Activated B cell treated with CpG ODN at 0.5 μM for 24 hours (primary cell): ENCODE measurements at places on chromosomes 16 and 17. TPM values are rescaled to one million over a fixed set of nuclear protein-coding genes. Genes with fewer than 3 reads are reported as not detected.
A peak's percentile ranks its signal among the peaks of the same experiment; 100 is the strongest.

The SLFN14 gene
- not detected in 2 replicates for total RNA-seq

The LRRC37A gene
- 10.0 and 12.3 TPM in 2 replicates for total RNA-seq

GRCh38 chr17:42629411-42630009, 20.0 kb downstream of the TUBG1 start:
- no peaks in the 10 kb centered on the region for H3K4me1 ChIP-seq
- no peak for DNase-seq

The SLC6A2 gene
- not detected in 2 replicates for total RNA-seq

- H3K4me1 ChIP-seq, result peaks cover 1% of the 10 kb centered on the region
- no peak for DNase-seq
- no peaks in the 10 kb centered on the region for H3K36me3 ChIP-seq
- H3K27ac ChIP-seq, result no peak overlapping the region
- no peak overlapping the region for H3K4me3 ChIP-seq
- H3K27me3 ChIP-seq, result peaks cover 8% of the 10 kb centered on the region
Measured at GRCh38 chr17:77271411-77271810, 130.6 kb downstream of the SEC14L1 start.

GRCh38 chr17:73140566-73140965, 24.2 kb upstream of the SSTR2 start:
- H3K36me3 ChIP-seq, result no peaks in the 10 kb centered on the region
- no peak overlapping the region for H3K4me3 ChIP-seq
- peaks cover 5% of the 10 kb centered on the region for H3K4me1 ChIP-seq
- no peak overlapping the region for H3K27ac ChIP-seq
- no peak for DNase-seq

The IRX5 gene
- 0.07 TPM in 1 of 2 replicates, not detected in the other for total RNA-seq

DNA sequence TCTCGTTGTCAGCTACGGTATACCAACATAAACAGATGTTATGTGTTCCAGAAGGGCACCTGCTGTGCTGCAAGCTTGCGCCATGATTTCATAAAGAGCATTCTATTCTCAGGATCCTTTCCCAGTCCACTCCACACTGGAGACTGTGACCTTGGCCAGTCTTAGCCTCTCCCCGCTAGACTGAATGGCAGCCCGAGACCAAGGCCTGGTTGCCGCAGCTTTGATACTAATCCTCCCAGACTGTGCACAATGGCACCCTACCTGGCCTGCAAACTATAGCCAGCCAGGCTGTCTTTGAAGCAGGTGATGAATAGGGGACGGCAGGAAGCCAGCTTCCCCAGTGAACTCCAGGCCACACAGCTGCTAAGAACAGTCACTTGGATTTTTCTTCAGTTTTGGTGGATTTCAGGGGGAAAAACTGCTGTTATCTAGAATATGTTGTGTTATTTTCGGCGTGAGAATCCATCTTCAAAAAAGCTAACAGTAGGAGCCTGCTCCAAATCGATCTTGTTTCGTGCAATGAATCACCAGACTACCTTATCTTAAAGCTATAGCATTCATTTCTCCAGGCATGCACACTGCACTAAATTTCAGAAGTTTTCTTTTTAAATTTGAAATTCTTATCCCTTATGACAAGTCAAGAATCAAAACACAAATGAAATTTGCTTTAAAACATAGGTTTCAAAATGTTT, 289.0 kb downstream of the CEP112 start:
- DNase-seq, result no peak
- H3K27me3 ChIP-seq, result no peaks in the 10 kb centered on the region
- no peaks in the 10 kb centered on the region for H3K36me3 ChIP-seq

DNA sequence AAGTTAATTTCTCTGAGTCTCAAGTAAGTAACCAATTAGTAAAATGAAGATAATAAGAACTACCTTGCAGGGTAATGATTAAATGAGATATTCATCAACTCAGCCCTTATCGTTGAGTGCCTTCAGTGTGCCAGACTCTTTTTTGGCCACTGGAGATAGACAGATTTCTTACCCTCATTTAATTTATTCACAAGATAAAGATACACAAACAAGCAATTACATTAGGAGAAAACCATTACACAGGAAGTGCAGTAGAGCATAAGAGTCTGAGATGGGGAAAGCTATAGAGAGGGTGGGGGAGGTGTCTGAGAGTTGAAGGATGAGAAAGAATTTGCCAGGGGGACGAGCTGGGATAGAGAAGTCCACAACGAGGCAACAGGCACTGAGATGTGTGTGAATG, 72.5 kb upstream of the BCAR1 start:
- H3K4me3 ChIP-seq, result no peak overlapping the region
- H3K27me3 ChIP-seq, result peaks cover 41% of the 10 kb centered on the region

- H3K4me3 ChIP-seq, result no peak overlapping the region
- no peaks in the 10 kb centered on the region for H3K36me3 ChIP-seq
- H3K27ac ChIP-seq, result no peak overlapping the region
- no peaks in the 10 kb centered on the region for H3K4me1 ChIP-seq
- no peak for DNase-seq
Measured at GRCh38 chr16:49116873-49117272, 164.8 kb downstream of the CBLN1 start.

- peaks cover 91% of the 10 kb centered on the region for H3K4me1 ChIP-seq
- no peak for DNase-seq
- H3K27me3 ChIP-seq, result no peaks in the 10 kb centered on the region
- peaks cover 13% of the 10 kb centered on the region for H3K36me3 ChIP-seq
- H3K4me3 ChIP-seq, result peak overlapping the region; percentile 29
Measured at GRCh38 chr16:23901178-23902033, 65.6 kb downstream of the PRKCB start.

DNA sequence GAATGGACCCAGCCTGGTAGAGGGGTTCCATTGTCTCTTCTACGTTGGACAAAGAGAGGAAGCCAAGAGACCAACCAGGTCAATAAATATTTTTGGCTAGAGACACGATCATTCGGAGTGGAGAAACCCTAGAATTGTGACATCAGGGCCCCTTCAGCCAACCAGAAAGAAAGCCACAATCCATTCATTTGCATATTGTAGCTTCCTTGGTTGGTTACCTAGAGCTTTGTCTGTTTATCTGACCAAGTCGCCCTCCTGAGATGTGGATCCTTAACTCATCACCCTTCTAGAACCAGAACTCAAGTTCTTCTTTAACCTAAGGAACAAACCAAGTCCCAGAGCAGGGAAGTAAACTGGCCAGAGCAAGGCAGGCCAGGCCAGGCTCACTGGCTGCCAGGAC, at the start of gene CCDC182:
Gene CCDC182, minus strand, starts transcription at position 58 of the 400 bp plus-strand sequence. Its CDS starts 27 bp downstream, at position 31.
- H3K27me3 ChIP-seq, result peaks cover 7% of the 10 kb centered on the region
- no peak for DNase-seq
- H3K27ac ChIP-seq, result no peak within 1 kb of the TSS
- H3K4me1 ChIP-seq, result peaks cover 17% of the 10 kb centered on the region
- no peaks in the 10 kb centered on the region for H3K36me3 ChIP-seq
- H3K4me3 ChIP-seq, result no peak within 1 kb of the TSS

The NSRP1 gene
- 35.3 and 44.2 TPM in 2 replicates for total RNA-seq

- no peak for DNase-seq
- no peak overlapping the region for H3K4me3 ChIP-seq
- H3K27ac ChIP-seq, result no peak overlapping the region
- H3K36me3 ChIP-seq, result no peaks in the 10 kb centered on the region
Measured at GRCh38 chr17:5133311-5133710, 17.5 kb downstream of the USP6 start.

- H3K4me3 ChIP-seq, result peak overlapping the region; percentile 72
- DNase-seq, result peak; percentile 57
- peaks cover 14% of the 10 kb centered on the region for H3K4me1 ChIP-seq
- peaks cover 7% of the 10 kb centered on the region for H3K36me3 ChIP-seq
- no peak overlapping the region for H3K27ac ChIP-seq
Measured at GRCh38 chr17:15502369-15503112, 35.1 kb upstream of the CDRT4 start.

- peaks cover 19% of the 10 kb centered on the region for H3K27me3 ChIP-seq
- no peak overlapping the region for H3K4me3 ChIP-seq
- no peak for DNase-seq
- H3K4me1 ChIP-seq, result peaks cover 2% of the 10 kb centered on the region
Measured at GRCh38 chr17:13590441-13590840, 11.3 kb downstream of the HS3ST3A1 start.

The GINS2 gene
- total RNA-seq, result 6.0 and 6.8 TPM in 2 replicates

The KRTAP1-1 gene
- not detected in 2 replicates for total RNA-seq

DNA sequence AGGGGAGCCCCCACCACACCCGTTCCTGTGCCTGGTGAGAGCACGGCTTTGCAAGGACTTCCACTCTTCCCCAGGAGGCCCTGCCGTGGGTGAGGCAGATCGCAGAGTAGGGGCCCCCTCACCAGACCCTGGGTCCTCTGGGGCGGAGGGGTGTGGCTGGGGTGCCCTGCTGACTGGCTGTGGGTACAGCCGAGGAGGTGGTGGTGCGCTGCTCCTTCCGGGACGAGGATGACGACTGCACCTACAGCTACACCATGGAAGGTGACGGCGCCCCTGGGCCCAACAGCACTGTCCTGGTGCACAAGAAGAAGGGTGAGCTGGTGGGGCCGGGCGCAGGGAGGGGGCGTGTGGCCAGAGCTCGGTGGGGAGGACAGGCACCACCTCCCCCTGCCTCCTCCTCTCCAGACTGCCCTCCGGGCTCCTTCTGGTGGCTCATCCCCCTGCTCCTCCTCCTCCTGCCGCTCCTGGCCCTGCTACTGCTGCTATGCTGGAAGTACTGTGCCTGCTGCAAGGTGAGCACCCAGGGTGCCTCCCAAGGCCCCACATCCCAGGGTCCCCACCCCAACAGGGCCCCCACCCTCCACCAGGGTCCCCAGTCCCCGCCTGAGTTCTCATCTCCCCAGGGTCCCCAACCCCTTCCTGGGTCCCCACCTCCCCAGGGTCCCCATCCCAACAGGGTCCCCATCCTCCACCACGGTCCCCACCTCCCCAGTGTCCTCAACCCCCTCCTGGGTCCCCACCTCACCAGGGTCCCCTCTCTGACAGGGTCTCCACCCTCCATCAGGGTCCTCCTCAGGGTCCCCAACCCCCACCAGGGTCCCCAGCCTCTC, 16.1 kb downstream of the ITGB4 start:
- no peak for DNase-seq
- peaks cover 12% of the 10 kb centered on the region for H3K4me1 ChIP-seq
- H3K36me3 ChIP-seq, result no peaks in the 10 kb centered on the region
- no peak overlapping the region for H3K27ac ChIP-seq
- H3K27me3 ChIP-seq, result no peaks in the 10 kb centered on the region

- no peaks in the 10 kb centered on the region for H3K36me3 ChIP-seq
- H3K27me3 ChIP-seq, result no peaks in the 10 kb centered on the region
- H3K4me3 ChIP-seq, result no peak overlapping the region
- no peak overlapping the region for H3K27ac ChIP-seq
Measured at GRCh38 chr17:61835606-61836005, 27.7 kb downstream of the BRIP1 start.

- no peak overlapping the region for H3K4me3 ChIP-seq
- DNase-seq, result no peak
- no peak overlapping the region for H3K27ac ChIP-seq
- peaks cover 50% of the 10 kb centered on the region for H3K36me3 ChIP-seq
Measured at GRCh38 chr16:69804297-69804696, 42.2 kb downstream of the WWP2 start.

The IL4R gene
- total RNA-seq, result 176 and 202 TPM in 2 replicates

The PGAP6 gene
- 38.4 and 44.5 TPM in 2 replicates for total RNA-seq

DNA sequence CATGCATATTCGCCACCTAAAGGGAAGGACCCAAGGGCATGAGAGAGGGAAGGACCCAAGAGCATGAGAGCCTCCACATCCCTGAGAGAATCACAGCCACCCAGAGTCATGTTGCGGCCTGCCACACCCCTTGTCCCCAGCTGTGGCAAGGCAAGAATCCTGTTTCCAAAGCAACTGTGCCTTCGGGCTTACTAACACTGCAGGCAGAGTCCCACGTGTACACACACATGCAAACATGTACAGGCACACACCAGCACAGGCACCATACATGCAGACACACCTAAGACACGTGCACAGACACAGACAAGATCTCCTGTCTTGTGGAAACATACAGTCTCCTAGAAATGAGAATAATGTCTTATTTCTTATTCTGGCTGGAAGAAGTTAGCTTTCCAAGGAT, 92.4 kb upstream of the CDYL2 start:
- H3K4me1 ChIP-seq, result peaks cover 12% of the 10 kb centered on the region
- DNase-seq, result no peak
- no peaks in the 10 kb centered on the region for H3K36me3 ChIP-seq
- no peak overlapping the region for H3K4me3 ChIP-seq
- H3K27ac ChIP-seq, result no peak overlapping the region

DNA sequence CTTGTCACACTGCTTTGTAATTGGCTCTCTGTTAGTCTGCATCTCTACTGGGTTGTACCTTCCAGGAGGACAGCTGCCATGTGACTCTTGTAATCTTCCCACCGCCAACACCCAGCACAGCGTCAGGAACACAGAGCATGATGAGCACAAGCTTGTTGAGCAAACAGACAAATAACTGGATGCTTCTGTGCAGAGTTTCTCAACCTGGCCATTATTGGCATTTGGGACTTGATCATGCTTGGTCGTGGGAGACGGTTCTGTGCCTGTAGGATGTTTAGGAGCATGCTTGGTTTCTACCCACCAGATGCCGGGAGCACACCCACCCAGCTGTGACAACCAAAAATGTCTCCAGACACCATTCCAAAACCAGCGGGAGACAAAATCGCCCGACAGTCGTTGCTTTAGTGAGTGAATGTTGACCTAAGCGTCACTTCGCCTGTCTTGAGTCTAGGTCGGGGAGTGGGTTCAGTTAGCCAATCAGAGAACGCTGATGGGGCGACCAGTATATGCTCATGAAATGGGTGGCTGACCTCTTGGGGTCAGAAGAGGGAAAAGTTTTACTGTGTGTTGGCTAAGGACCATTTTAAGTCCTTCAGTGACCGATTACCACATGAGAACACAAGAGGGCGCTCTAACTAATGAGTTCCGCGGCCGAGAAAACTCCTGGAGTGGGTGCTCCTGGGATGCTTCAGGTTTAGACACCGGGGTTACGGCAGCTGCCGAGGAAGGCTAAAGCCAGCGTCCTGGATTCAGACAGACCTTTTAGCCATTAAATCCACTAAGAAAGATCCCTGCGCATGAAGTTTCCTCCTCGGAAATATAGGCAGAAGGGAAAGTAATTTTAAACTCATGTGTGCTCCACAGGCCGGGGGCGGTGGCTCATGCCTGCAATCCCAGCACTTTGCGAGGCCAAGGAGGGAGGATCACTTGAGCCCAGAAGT, 57.8 kb upstream of the TEX2 start:
- H3K4me1 ChIP-seq, result peaks cover 43% of the 10 kb centered on the region
- H3K36me3 ChIP-seq, result peaks cover 10% of the 10 kb centered on the region
- no peak overlapping the region for H3K27ac ChIP-seq
- DNase-seq, result peak; percentile 21
- peaks cover 2% of the 10 kb centered on the region for H3K27me3 ChIP-seq

DNA sequence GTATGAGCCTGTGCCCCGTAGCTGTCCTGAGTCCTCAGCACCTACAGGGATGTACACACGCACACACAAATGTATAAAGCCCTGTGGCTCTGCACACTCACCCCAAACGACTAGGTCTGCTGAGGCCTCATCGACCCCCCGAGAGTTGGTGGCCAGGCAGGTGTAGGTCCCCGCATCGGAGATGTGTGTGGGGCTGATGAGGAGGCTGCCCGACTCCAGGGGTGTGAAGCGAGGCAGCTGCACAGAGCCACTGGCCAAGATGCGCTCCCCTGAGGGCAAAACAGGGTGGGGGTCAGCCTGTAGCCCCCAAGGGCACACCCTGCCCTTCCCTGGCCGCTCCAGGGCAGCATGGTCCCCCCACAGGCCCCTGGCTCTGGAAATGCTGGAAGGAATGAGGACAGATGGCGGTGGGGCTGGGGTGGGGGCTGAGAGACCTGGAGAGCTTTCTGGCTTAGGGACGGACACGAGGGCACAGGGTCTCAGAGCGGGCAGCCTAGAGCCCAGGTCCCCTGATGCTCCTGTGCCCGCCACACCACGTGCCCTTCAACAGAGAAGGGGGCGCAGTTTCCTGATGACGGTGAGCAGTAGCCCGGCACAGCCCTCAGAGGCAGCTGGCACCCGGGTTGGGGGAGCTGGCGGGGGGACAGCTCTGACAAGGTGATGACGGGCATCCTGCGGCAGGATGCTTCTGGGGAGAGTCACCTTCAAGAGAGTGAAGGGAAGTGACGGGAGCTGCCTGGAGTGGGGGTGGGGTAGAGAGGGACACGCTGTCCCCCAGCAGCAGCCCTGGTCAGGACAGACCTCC, 119.8 kb upstream of the CDC42EP4 start:
- H3K4me3 ChIP-seq, result no peak overlapping the region
- peaks cover 2% of the 10 kb centered on the region for H3K27me3 ChIP-seq
- H3K4me1 ChIP-seq, result peaks cover 10% of the 10 kb centered on the region
